ENCODE measurements at places on chromosomes 6 and 20. TPM values are rescaled to one million over a fixed set of nuclear protein-coding genes. Genes with fewer than 3 reads are reported as not detected.

CDKN1A gene
- polyA plus RNA-seq: 830 TPM

TGM3 gene
- polyA plus RNA-seq: not detected

SLC26A8 gene
- not detected for polyA plus RNA-seq

NOX3 gene
- polyA plus RNA-seq: not detected

TCF15 gene
- polyA plus RNA-seq: not detected

KHDC1L gene
- polyA plus RNA-seq: 0.22 TPM

BPIFB1 gene
- polyA plus RNA-seq: not detected

SUMO4 gene
- not detected for polyA plus RNA-seq

TENT5A gene
- 10.0 TPM for polyA plus RNA-seq

DNA sequence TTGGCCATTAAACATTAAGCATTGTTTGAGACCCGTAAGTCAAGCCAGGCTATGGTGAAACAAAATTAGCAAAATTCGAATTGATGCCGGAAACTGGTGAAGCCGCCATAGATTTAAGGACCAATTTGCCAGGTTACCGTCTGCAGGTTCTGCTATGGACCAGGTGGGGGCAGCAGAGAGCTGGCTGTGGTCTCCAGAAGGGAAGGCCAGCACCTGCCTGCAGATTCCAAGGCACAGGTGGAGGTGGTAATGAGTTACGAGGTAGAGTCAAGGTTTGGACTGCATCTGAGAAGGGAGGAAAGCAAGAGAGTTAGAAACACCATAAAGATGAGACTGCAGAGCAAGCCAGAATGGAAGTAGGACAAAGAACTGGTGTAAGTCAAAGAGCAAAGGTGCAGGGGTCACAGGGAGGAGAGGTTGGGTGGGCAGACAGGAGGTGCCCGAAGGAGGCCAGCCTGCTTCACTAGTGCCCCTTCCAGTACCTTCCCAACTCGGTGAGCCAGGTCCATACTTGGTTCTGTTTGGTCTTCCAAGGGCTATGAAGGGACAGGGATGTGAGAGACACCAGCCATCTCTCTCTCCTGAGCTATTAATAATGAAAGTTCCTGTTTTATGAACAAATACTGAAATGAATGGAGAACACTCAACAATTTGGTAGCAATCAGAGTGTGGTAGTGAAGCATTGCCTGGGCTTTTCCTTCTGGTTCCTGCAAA, 131.6 kb upstream of the ESR1 start:
- DNase-seq: no peak

DNA sequence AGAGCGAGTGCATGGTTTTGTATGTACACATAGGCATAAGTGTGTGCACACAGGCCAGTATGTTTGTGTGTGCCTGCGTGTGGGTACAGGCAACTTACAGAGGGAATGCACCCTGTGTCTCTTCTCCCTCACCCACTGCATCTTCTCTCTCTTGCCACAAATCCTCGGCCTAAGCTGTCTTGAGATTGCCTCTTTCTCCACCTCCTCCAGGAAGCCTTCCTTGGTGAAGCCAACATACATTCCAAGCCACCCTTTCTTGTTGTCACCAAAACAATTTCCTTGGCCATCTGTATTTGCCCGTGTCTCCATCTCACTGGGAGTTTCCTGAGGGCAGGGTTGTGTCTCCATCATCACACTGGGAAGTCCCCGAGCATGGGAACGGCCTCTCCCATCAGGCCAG, 29.8 kb upstream of the MLN start:
- no peak for DNase-seq

GRCh38 chr6:18488004-18488403, 100.9 kb downstream of the RNF144B start:
- DNase-seq: no peak

DNA sequence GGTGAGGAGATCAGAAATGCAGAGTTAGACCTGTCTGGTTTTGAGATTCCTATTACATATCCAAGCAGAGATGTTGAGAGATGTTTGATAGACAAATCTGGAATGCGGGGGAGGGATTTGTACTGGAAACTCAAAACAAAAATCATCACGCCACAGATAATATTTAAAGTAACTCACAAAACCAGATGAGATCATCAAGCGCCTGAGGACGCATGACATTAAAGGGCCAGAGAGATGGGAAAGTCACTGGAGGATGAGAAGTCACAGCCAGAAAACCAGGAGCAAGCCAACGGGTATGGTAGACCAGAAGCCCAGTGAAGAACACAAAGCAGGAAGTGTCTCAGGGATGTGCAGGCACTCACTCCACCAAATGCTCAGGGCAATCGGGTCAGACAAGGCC, 87.7 kb downstream of the DLL1 start:
- DNase-seq: no peak

DNA sequence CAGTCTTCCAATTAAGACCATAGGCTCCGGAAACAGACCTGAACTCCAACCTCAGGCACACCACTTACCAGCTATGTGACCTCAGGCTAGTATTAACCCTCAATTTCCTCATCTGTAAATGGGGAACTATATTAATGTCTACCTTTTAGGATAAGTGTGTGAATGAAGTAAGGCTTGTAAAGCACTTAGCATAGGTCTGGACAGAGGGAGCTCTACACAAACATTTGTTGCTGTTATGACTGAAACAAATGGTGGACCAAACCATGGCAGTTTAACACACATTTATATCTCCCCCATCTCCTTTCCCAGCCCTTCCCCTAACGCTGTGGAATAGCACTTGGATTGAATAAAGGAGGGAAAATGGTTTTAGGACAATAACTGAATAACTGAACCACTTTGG, 48.7 kb downstream of the TSHZ2 start:
- DNase-seq: no peak

DNA sequence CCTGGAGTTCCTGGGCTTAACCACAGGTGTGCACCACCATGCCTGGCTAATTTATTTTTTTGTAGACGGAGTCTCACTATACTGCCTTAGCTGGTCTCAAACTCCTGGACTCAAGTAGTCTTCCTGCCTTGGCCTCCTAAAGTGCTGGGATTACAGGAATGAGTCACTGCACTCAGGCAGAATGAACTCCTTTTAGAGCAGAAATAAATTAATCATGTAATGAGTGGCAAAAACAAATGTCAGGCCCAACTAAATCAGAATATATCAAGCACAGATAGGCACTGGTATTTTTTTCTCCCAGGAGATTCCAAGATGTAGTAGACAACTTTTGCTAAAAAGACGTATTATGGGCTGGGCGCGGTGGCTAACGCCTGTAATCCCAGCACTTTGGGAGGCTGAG, 2.6 kb downstream of the RPS10 start:
- DNase-seq: no peak

DNA sequence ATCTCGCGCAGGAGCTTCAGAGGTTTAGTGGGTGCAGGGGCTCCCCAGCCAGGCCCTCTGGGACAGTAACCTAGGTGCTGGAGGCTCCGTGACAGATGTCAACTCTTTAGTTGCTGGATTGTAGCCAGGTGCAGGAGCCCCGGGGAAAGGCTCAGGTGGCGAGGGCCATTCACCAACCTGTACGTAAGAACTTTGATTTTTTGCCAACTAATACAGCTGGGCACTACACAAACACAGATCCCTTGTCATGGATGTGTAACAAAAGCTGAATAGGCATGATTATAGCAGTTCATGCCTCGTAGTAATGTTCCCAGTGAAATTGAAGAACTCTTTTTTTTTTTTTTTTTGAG, 82.6 kb downstream of the CDC5L start:
- no peak for DNase-seq

DNA sequence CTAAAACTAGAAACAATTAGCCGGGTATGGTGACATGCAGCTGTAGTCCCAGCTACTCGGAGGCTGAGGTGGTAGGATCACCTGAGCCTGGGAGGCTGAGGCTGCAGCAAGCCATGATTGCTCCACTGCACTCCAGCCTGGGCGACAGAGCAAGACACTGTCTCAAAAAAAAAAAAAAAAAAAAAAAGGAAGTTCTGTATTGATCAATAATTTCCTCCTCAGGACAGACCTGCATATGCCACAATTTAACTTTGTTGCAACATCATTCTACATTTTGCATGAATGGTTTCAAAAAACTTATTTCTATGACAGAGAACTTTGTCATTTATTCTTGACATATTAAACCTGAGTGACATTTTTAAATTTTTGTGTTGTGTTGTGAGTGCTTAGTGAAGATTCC, 5.5 kb downstream of the DNAJC5 start:
- DNase-seq: no peak

DNA sequence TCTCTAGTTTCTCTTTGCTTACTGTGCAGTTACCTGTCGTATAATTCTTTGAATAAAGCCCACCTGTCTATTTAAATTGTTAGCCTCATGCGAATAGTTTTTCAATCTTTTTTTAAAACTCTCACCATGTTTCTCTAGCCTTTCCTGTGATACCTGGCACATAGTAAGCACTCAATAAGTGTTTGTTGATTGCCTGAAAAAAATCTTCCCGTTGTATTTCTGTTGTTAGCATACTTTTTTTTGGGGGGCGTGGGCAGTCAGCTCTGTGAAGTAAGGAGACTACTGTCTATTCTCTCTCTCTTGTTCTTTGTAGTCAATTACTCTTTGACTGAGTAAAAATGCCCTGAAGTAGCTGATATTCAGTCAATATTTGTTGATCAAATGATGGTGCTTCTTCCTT, 205.8 kb downstream of the CDKAL1 start:
- no peak for DNase-seq

- no peak for DNase-seq
Observed at GRCh38 chr6:55868771-55869479, 6.5 kb downstream of the BMP5 start.

DNA sequence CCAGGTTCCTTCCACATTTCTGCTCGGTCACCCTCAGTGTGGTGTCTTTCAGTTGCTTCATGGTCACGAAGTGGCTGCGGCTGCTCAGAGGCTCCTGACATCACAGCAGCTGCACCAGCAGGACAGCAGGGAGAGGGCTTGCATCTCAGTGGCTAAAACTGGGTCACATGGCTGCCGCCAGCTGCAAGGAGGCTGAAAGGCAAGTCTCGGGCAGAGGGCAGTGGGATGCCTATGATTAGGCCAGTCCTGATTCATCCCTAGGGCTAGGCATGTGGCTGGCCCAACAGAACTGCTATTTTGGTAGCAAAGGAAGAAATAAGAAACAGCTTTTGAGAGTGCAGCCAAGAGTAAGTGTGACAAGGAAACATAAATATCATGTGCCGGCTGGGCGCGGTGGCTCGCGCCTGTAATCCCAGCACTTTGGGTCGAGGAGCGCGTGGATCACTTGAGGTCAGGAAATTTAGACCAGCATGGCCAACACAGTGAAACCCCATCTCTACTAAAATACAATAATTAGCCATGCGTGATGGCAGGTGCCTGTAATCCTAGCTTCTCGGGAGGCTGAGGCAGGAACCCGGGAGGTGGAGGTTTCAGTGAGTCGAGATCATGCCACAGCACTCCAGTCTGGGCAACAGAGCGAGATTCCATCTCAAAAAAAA, 46.6 kb downstream of the RBM38 start:
- no peak for DNase-seq

Measured in AG04450 (cell line).